ENCODE measurements at places on chromosomes 5 and 9.

DNA sequence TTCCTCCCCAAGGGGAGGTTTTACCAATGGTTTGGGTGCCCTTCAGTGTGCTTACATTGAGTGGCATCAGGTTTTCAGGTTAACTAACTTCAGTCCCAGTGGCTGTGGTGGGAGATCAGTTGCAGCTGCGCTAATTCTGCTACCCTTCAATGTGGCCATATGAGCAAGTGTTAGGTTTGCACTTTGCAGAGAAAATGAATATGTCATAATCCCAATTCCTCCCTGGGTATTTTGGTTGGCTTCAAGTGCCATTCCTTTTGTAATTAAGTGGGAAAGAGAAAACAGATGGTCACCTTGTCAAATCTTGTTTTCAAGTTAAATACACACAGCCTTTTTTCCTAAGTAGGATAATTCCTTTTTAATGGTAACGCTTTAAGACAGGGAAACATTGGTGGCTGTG lies 236.2 kb downstream of the TLE4 start:
- DNase-seq: no peak

GRCh38 chr9:110029429-110029955 lies 178.5 kb downstream of the C9orf152 start:
- no peak for DNase-seq

GRCh38 chr5:150394131-150394530 lies 18.6 kb downstream of the CD74 start:
- no peak for DNase-seq

- no peak for DNase-seq
Observed at GRCh38 chr5:93993161-93993560, 251.8 kb upstream of the POU5F2 start.

- DNase-seq: no peak
Observed at GRCh38 chr5:59496524-59497134, 396.9 kb downstream of the PDE4D start.

- no peak for DNase-seq
Observed at GRCh38 chr9:130018265-130018664, 24.7 kb downstream of the FNBP1 start.

DNA sequence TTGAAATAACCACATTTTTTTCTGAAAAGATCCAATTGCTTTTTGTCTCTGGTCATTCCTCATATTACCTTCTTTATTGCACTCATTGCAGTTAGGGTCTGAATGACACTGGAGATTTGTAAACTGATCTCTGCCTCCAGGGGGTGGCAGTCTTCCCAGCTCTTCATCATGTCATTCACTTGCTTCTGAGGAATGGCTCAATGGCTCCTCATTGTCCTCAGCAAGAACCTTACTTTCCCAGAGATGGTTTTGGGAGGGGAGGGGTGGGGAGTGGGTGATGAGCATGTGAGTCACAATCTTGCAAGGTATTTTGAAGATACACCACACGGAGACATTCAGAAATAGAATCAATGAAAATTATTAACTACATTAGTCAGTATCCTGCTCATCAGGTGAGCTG lies 159.8 kb upstream of the GAS1 start:
- no peak for DNase-seq

DNA sequence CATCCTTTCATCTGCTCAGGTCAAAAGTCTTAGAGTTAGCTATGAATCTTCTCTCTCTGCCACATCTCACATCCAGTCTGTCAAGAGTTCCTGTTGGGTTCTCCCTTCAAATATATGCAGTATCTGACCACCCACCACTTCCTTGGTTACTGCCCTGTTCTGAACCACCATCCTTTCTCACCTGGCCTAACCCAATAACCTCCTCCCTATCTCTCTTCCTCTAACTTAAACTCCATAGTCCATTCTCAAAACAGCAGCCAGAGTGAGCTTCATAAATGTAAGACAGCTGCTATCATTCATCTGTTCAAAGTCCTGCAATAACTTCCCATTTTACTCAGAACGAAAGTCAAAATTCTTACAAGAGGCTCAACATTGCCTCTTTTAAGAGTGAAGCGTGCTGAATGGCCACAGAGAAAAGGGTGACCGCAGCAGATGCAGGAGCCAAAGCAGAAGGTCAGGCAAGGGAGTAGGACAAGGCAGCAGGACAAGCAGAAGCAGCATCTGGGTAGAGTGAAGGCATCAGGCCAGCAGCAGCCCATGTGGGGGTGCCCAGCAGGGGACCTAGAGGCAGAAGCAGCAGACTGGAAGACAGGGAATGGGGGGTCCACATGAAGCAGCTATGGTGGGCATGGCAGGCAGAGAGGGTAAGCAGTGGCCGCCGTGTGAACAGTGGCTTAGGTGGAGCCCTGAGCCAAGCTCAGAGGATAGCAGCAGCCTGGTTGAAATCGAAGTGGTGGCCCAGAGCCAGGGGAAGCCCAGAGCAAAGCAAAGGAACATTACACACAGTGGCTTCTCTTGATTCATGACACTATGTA lies 39.3 kb upstream of the CDC42SE2 start:
- DNase-seq: no peak

GRCh38 chr5:100516285-100516684 lies 18.9 kb upstream of the FAM174A start:
- no peak for DNase-seq

GRCh38 chr9:36268007-36268427 lies 9.8 kb upstream of the GNE start:
- no peak for DNase-seq

- DNase-seq: no peak
Observed at GRCh38 chr5:86465052-86465838, 152.5 kb upstream of the COX7C start.

DNA sequence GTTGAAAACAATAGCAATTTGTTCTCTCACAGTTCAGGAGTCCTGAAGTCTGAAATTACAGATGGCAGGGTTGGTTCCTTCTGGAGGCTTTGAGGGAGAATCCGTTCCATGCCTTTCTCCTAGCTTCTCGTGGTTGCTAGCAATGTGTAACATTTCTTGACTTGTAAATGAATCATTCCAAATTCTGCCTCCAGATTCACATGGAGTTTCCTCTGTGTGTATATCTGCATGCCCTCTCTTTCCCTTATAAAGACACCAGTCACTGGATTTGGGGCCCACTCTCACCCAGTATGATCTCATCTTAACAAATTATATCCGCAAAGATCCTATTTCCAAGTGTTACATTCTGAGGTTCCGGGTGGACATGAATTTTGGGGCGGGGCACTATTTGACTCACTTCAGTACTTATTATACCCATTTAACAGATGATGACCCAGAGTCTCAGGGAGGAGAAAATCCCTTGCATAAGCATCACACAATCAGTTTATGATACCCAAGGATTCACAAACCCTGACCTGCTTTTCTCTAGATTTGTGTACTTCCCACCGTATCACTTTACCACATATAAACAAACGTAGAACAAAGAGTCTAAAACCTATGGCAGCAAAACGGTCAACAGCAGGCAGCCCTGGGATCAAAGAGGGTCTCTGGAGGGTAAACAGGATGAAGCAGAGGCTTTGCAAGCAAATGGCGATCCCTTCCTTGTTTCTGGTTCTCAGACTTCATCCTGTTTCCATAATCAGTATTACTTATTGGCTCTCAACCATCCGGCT lies 93.7 kb downstream of the C9orf152 start:
- no peak for DNase-seq

- no peak for DNase-seq
Observed at GRCh38 chr5:145787996-145788395, 47.1 kb downstream of the PRELID2 start.

DNA sequence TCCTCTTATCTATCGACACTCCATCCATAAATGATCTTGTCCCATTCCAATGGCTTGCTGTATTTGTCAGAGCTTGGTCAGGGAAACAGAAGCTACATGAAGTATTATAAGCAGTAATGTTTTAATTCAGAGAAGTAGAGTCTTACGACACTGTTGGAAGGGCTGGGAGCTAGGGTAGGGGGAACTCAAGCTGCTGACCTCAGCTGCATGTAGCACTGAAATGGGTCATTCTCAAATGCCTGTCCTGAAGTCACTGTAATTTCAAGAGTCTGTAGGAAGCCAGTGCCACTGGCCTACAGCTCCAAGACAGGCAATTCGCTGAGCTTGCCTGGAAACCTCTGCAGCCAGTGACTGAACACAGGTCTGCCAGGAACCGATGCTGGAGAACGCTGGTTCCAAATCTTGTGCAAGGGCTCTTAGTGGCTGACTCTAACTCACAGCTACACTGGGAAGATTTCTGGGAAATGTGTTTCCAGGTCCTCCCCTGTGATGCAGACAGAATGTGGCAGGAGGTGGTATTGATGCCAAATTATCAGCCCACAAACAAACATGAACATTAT lies 532.4 kb downstream of the CCDC171 start:
- no peak for DNase-seq

- DNase-seq: no peak
Observed at GRCh38 chr9:83706676-83707517, 861 bp downstream of the UBQLN1 start.

DNA sequence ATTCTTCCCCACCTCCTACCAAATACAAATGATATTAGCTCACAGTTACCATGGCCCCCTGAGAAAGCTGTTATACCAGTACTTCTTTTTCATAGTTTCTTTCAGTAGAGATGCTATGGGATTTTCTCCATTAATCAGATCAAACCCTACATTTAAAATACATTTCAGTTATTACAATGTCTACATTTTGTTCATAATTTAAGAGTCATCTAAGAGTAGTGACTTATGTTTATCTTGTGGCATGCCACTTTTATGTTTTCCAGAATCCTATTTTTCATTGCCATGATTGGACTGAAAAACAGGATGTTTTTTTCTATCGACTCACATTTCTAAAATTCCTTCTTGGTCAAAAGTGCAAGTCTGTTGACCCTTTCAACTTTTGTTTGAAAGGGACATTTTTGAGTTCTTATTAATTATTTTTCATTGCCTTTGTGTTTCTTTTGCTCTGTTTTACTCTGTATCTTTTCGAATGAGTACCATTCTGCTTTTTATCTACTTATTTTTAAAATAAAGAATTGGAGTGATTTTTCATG lies 77.4 kb upstream of the ANXA1 start:
- no peak for DNase-seq

DNA sequence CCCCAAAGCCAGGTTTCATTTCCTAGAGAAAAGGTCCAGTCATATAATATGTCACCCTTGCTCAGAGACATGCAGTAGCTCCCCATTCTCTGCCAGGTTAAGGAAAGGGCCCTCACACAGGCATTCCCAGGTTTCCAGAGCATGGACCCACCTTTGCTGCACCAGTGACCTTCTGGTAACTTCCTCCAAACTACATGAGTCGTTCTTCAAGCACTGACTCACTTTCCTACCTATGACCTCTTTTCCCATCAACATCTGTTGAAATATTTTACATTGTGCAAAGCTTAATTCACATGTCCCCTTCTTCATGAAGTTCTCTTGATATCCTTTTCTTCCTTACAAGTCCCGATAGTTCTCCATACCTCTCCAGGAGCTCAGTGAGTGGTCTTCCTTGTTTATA lies 25.9 kb downstream of the SH3TC2 start:
- DNase-seq: no peak

DNA sequence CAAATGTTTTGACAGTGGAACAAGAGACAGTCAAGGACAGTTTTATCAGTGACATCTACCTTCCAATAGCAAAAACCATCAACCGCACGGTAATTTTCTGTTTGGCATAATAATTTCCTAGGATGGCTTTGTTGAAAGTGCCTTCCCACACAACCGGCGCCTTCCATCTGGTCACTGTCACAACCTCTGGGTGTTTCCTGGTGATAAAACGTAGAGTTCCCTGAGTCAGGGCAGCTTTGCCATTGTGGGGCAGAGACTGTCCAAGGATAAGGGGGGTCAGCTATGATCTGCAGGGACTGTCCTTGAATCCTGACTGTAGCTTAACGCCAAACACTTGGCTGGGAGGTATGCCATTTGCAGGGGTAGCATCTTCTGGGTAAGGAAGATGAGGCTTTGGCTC lies 47.6 kb downstream of the GGTA1 start:
- no peak for DNase-seq

DNA sequence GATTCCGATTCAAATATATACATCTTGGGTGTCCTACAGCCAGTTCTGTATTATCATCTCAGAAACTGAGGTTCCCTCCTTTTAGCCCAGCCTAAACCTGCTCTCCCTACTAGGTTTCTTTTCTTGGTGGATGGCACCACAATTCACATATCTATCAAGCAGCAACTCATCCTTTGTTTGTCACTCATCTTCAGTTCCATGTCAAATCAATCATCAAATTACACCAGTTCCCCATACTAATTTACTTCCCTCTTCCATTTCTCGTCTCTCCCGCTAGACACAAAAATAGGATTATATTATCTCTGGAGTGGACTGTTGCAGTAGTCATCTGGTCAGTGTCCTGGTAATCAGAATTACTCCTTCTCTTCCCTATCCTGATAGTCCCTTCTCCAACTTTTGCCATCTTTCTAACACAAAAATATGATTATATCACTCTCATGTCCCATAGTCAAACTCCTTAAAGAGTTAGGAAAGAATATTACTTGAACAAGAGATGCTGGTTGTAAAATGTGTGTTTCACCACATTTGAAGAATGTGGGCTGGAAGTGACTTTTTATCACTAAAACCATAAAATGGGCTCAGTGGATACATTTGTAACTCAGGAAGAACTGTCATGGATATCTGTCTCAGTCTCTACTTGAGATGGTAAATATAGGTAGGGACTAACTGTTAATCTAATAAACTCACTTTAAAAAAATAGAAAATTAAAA lies 69.1 kb upstream of the RICTOR start:
- DNase-seq: no peak

DNA sequence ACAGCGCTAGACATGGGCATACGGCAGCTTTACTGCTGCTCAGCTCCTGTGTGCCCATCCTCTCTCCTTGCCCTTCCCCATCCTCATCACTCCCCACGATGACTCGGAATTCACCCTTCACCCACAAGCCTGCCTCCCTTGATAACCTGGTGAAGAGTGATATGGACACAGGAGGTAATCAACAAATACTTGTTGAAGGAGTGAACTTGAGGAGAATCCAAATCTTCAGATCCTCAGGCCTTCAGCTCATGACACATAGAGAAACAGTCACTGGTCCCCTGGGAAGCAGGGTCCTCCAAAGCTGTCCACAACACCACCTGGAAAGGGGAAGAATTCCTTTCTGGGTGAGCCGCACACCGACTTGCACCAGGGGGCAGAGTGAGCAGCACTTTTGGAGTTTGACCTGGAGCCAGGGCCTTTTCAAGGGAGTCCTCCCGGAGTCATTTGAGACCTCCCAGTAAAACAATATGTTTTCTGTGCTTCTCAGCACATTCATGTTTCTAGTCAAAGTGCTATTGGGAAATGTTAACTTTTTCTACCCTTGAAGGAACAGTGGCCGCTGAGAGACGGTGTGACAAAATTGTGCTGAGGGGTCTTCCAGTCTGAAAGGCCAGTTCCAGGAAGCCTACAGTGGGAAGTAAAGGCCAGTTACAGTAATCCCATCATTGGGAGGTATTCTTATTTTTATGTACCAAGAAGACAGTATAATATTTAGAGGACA lies 332.3 kb downstream of the CWC27 start:
- DNase-seq: no peak

GRCh38 chr5:38316544-38317224 lies 58.3 kb downstream of the EGFLAM start:
- DNase-seq: peak; percentile 28

GRCh38 chr5:166509085-166509484 lies 1782.4 kb upstream of the WWC1 start:
- DNase-seq: peak; percentile 11
